ENCODE measurements at places on chromosomes 4 and X. TPM values are rescaled to one million over a fixed set of nuclear protein-coding genes. Genes with fewer than 3 reads are reported as not detected.

The GLA gene
- 31.3 TPM for total RNA-seq

The MAB21L2 gene
- 6.7 TPM for total RNA-seq

The DKK2 gene
- total RNA-seq = 0.34 TPM

The NPFFR2 gene
- total RNA-seq = not detected

The AVPR2 gene
- total RNA-seq = 2.6 TPM

The GAB3 gene
- 8.1 TPM for total RNA-seq

The PIN4 gene
- 12.6 TPM for total RNA-seq

The SPANXN3 gene
- total RNA-seq = not detected

DNA sequence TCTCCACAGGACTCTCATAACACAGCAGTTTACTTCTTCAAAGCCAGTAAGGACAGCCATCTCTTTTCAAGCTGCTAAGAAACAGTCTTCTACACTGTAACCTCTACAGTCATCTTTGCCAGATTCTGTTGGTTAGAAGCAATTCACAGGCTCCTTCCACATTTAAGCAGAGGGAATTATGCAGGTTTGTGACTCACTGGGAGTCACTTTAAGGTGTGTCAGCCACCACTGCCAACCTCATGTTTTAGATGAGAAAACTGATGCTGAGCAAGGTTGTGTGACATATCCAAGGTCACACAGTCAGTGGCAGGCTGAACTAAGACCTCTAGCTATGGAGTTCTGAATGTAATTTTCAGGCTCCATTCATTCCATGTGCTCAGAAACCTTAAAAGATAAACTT is 143.5 kb downstream of the QDPR start:
- no peak for DNase-seq
- no peaks in the 10 kb centered on the region for H3K4me1 ChIP-seq
- no peak overlapping the region for H3K4me3 ChIP-seq
- no peaks in the 10 kb centered on the region for H3K36me3 ChIP-seq
- no peak overlapping the region for H3K27ac ChIP-seq

DNA sequence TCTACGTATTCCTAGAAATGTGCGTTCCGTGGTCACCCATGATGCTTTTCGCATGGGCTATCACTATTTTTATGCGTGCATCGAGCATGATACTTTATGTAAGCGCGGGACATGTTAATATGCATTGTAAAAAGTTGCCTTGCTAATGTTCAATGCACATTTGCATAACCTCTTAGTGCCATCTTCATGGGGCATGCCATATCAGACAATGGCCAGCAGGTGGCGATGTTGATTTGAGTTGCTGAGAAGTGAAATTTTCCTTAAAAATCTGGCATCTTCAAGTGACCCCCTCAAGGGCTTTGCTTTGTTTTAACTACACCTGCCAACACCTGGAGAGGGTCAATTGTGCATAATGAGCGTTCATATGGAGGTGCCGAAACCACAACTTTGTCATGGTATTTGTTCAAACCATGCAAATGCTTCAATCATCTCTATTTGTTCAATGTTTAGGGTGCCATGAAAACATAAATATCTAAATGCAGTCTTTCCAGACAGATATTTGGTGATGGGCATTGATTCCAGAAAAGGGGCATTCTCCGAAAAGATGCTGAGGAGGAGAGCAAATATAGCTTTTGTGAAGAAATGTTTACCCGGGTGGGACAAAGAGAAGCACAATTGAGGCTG is 833.9 kb upstream of the PRKX start:
- H3K27ac ChIP-seq = no peak overlapping the region
- no peaks in the 10 kb centered on the region for H3K36me3 ChIP-seq
- DNase-seq = peak; percentile 16
- H3K4me1 ChIP-seq = no peaks in the 10 kb centered on the region
- H3K27me3 ChIP-seq = no peaks in the 10 kb centered on the region
- no peak overlapping the region for H3K4me3 ChIP-seq

- H3K27me3 ChIP-seq = no peaks in the 10 kb centered on the region
- H3K27ac ChIP-seq = no peak overlapping the region
- no peaks in the 10 kb centered on the region for H3K36me3 ChIP-seq
- no peak for DNase-seq
Observed at GRCh38 chrX:112011376-112011775, 71.2 kb downstream of the TRPC5 start.

DNA sequence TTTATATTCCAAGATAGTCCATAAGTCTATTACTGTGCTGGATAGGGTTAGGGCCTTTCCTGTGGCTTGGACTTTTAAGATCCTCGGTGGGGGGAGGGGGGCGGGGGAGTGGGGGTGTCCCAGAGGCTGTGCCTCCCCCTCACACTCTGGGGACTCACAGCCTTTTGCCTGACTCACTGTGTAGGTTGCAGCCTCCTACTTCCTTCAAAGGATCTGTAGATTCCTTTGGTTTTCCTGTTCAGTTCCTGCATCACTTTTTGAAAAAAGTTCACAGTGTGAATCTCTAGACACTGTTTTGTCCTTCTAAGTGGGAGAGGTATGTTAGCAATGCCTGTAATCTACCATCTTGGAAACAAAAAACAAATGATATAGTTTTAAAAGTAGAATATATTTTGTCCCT is 999.9 kb downstream of the GLUD2 start:
- no peaks in the 10 kb centered on the region for H3K36me3 ChIP-seq
- H3K4me3 ChIP-seq = no peak overlapping the region
- H3K4me1 ChIP-seq = no peaks in the 10 kb centered on the region
- DNase-seq = no peak
- no peak overlapping the region for H3K27ac ChIP-seq
- H3K27me3 ChIP-seq = no peaks in the 10 kb centered on the region

GRCh38 chrX:37678574-37678973 is 7.0 kb upstream of the XK start:
- H3K36me3 ChIP-seq = no peaks in the 10 kb centered on the region
- no peak overlapping the region for H3K27ac ChIP-seq
- DNase-seq = no peak
- no peak overlapping the region for H3K4me3 ChIP-seq

- no peak for DNase-seq
- no peaks in the 10 kb centered on the region for H3K4me1 ChIP-seq
- no peak overlapping the region for H3K27ac ChIP-seq
- H3K27me3 ChIP-seq = no peaks in the 10 kb centered on the region
- H3K4me3 ChIP-seq = no peak overlapping the region
Observed at GRCh38 chr4:133402616-133403015, 253.5 kb downstream of the PCDH10 start.

- no peaks in the 10 kb centered on the region for H3K36me3 ChIP-seq
- no peaks in the 10 kb centered on the region for H3K27me3 ChIP-seq
- H3K4me3 ChIP-seq = no peak overlapping the region
- DNase-seq = no peak
- no peaks in the 10 kb centered on the region for H3K4me1 ChIP-seq
Observed at GRCh38 chr4:82551734-82552133, 10.1 kb downstream of the TMEM150C start.

GRCh38 chr4:17934286-17934685 is 87.3 kb downstream of the LCORL start:
- H3K27ac ChIP-seq = no peak overlapping the region
- no peaks in the 10 kb centered on the region for H3K4me1 ChIP-seq
- no peaks in the 10 kb centered on the region for H3K27me3 ChIP-seq
- H3K4me3 ChIP-seq = no peak overlapping the region
- H3K36me3 ChIP-seq = no peaks in the 10 kb centered on the region

DNA sequence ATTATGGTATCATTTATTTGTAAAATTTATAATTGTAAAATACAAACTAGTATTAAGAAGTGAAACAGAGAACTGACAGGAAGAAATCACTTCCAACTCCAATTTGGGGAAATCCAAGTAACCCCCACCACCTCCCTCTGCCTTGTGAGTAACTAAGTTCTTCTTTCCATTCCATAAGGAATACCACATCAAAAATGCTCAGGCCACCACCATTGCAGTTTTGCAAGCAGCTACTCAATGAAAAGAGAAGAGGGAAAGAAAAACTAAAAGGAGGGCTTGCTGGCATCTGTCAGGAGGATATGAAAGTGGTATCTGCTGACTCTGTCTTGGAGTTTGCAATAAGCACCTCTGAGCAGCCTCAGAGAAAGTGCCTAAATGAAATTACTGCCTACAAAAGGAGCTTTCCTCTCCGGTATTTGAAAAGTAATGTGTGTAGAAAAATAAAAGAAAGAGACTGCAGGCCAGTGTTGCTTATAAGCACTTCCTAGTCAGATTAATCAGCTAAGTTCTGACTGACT is 228.7 kb downstream of the OPHN1 start:
- no peak overlapping the region for H3K27ac ChIP-seq
- H3K36me3 ChIP-seq = no peaks in the 10 kb centered on the region
- no peaks in the 10 kb centered on the region for H3K27me3 ChIP-seq
- no peaks in the 10 kb centered on the region for H3K4me1 ChIP-seq
- DNase-seq = no peak

- DNase-seq = no peak
- no peak overlapping the region for H3K4me3 ChIP-seq
- H3K36me3 ChIP-seq = no peaks in the 10 kb centered on the region
- no peaks in the 10 kb centered on the region for H3K27me3 ChIP-seq
- H3K4me1 ChIP-seq = no peaks in the 10 kb centered on the region
Observed at GRCh38 chrX:3271834-3272186, 74.6 kb downstream of the MXRA5 start.

GRCh38 chr4:18050448-18050847 is 28.9 kb upstream of the LCORL start:
- no peaks in the 10 kb centered on the region for H3K4me1 ChIP-seq
- H3K27ac ChIP-seq = no peak overlapping the region
- H3K4me3 ChIP-seq = no peak overlapping the region
- no peaks in the 10 kb centered on the region for H3K27me3 ChIP-seq

DNA sequence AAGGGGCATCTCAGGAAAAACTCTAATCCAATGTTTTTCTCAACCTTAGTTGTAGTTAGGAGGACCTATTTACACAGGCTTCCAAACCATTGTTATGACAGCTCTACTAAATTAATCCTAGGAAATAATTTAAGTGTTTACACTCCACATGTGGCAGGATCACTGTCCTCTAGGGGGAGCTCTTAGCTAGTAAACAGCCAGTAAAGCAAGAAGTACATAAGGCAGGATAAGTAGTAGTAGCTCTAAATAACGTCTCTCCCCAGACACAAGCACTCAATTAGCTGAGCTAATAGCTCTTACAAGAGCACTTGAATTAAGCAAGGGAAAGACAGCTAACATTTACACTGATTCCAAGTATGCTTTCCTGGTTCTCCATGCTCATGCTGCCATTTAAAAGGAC is 37.3 kb downstream of the NUDT11 start:
- H3K27me3 ChIP-seq = no peaks in the 10 kb centered on the region
- no peaks in the 10 kb centered on the region for H3K36me3 ChIP-seq
- DNase-seq = no peak

DNA sequence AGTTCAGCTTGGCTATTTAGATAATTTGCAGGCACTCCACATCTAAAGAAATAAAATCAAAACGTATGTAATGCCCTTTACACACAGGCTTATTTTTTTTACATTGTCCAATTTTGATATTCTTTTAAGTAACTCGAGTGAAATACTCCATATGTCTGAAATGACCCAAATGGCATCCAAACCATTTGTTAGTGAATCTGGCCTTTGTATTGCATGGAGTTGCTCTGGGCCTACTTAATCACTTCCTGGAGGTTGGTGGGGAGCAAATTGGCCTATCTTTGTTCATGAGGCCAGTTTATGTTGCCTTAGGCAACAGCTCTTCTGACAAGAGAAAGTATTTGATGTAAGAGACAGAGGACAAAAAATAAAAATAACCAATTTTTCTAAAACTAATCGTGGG is 47.6 kb upstream of the TMEM131L start:
- DNase-seq = no peak
- H3K36me3 ChIP-seq = no peaks in the 10 kb centered on the region
- no peaks in the 10 kb centered on the region for H3K4me1 ChIP-seq
- no peak overlapping the region for H3K27ac ChIP-seq
- H3K4me3 ChIP-seq = no peak overlapping the region

- H3K4me1 ChIP-seq = no peaks in the 10 kb centered on the region
- H3K4me3 ChIP-seq = no peak overlapping the region
- H3K27me3 ChIP-seq = no peaks in the 10 kb centered on the region
- no peaks in the 10 kb centered on the region for H3K36me3 ChIP-seq
- no peak overlapping the region for H3K27ac ChIP-seq
Observed at GRCh38 chrX:18252644-18253359, 32.1 kb upstream of the BEND2 start.

DNA sequence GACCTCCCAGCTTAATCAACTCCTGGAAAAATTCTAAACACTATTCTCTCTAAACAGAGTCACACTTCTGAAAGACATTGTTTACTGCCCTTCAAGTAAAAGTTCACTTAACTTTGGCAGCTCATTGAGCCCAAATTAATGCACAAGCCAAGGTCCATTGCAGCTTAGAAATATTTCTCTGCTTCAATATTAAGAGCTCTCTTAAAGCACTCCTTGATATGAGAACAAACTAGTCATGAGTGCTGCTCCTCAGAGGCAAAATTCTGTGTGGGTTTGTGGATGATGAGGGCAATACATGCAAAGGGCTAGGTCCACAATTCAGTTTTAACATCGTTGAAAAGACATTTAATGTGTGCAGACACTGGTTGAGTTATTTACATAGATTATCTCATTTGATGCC is 12.8 kb upstream of the FMR1 start:
- no peak overlapping the region for H3K4me3 ChIP-seq
- H3K27ac ChIP-seq = no peak overlapping the region
- DNase-seq = no peak
- no peaks in the 10 kb centered on the region for H3K36me3 ChIP-seq
- H3K4me1 ChIP-seq = peaks cover 2% of the 10 kb centered on the region

GRCh38 chrX:140799216-140799615 is 89.7 kb downstream of the LINC00632 start:
- H3K4me1 ChIP-seq = no peaks in the 10 kb centered on the region
- DNase-seq = no peak
- no peaks in the 10 kb centered on the region for H3K27me3 ChIP-seq
- no peak overlapping the region for H3K27ac ChIP-seq
- no peaks in the 10 kb centered on the region for H3K36me3 ChIP-seq
- H3K4me3 ChIP-seq = no peak overlapping the region

GRCh38 chr4:38867478-38868058 is at the start of gene FAM114A1:
TSS of gene FAM114A1 (plus strand) at chr4:38867806. CDS start at chr4:38878079, 10,273 bp downstream.
- peak within 1 kb of the TSS; percentile 90 for H3K27ac ChIP-seq
- peak; percentile 82 for DNase-seq
- peak within 1 kb of the TSS; percentile 71 for H3K4me3 ChIP-seq
- H3K36me3 ChIP-seq = no peaks in the 10 kb centered on the region
- H3K4me1 ChIP-seq = peaks cover 21% of the 10 kb centered on the region

- no peaks in the 10 kb centered on the region for H3K27me3 ChIP-seq
- H3K36me3 ChIP-seq = no peaks in the 10 kb centered on the region
- no peak overlapping the region for H3K4me3 ChIP-seq
Observed at GRCh38 chr4:101366331-101366730, 19.0 kb upstream of the PPP3CA start.

GRCh38 chrX:18674788-18675735 is 3.2 kb upstream of the RS1 start:
- H3K27ac ChIP-seq = peak overlapping the region; percentile 79
- peak; percentile 68 for DNase-seq
- no peaks in the 10 kb centered on the region for H3K36me3 ChIP-seq
- H3K4me3 ChIP-seq = peak overlapping the region; percentile 60
- no peaks in the 10 kb centered on the region for H3K27me3 ChIP-seq

GRCh38 chr4:152594978-152595925 is 59.4 kb upstream of the FBXW7 start:
- H3K4me3 ChIP-seq = no peak overlapping the region
- no peaks in the 10 kb centered on the region for H3K36me3 ChIP-seq
- no peaks in the 10 kb centered on the region for H3K27me3 ChIP-seq

GRCh38 chrX:42714981-42715700 is 62.8 kb downstream of the PPP1R2C start:
- DNase-seq = peak; percentile 80
- H3K27me3 ChIP-seq = no peaks in the 10 kb centered on the region
- no peaks in the 10 kb centered on the region for H3K4me1 ChIP-seq
- H3K27ac ChIP-seq = peak overlapping the region; percentile 42
- H3K36me3 ChIP-seq = no peaks in the 10 kb centered on the region

- H3K4me3 ChIP-seq = no peak overlapping the region
- no peak overlapping the region for H3K27ac ChIP-seq
- no peaks in the 10 kb centered on the region for H3K36me3 ChIP-seq
- H3K4me1 ChIP-seq = no peaks in the 10 kb centered on the region
- no peak for DNase-seq
- H3K27me3 ChIP-seq = no peaks in the 10 kb centered on the region
Observed at GRCh38 chrX:66203114-66203513, 39.1 kb downstream of the HEPH start.
